ENCODE measurements at places on chromosomes 16 and 17. TPM values are rescaled to one million over a fixed set of nuclear protein-coding genes. Genes with fewer than 3 reads are reported as not detected.

GRCh38 chr16:58458606-58459343, 41.2 kb upstream of the NDRG4 start:
- no peaks in the 10 kb centered on the region for H3K36me3 ChIP-seq
- no peak overlapping the region for H3K4me3 ChIP-seq
- peaks cover 38% of the 10 kb centered on the region for H3K27me3 ChIP-seq
- no peak overlapping the region for H3K27ac ChIP-seq

Gene NPTX1
- total RNA-seq: 1.6 TPM

DNA sequence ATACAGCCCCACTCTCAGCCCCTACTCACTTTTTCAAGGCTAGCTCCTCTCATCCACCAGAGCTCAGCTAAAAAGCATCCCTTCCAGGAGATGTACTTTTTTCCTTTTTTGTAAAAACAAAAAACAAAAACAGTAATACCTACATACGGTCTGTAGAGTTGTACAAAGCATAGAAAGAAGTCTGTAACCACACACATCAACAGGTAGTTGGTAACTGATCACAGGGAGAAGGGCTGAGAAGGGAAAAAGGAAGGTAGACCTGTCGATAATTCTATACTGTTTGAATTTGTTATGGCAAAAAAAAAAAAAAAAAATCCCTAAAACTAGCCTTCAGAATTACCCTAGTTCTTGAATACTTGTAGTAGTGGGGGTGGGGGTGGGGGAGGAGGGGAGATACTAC, 874 bp downstream of the SLC25A19 start:
- no peaks in the 10 kb centered on the region for H3K36me3 ChIP-seq
- H3K27me3 ChIP-seq: peaks cover 8% of the 10 kb centered on the region
- H3K4me3 ChIP-seq: peak overlapping the region; percentile 94
- no peak for DNase-seq

DNA sequence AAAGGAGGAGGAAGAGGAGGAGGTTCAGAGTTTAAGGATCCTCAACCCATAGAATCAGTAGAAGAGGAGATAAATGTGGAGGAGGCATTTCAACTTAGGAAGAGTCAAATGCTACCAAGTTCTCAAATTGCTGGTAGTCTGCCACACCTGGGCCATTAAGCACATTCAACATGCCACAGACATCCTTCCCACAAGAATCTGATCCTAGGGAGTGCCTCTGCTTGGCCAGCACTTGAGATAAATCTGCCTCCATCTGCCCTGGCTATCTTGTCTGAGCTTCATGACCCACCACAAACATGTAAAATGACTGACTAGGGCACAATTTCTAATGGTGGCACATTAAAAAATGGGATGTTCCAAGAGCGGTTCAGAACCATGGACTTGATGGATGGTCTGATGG, 37.3 kb upstream of the AXIN2 start:
- no peak overlapping the region for H3K4me3 ChIP-seq
- no peak for DNase-seq

DNA sequence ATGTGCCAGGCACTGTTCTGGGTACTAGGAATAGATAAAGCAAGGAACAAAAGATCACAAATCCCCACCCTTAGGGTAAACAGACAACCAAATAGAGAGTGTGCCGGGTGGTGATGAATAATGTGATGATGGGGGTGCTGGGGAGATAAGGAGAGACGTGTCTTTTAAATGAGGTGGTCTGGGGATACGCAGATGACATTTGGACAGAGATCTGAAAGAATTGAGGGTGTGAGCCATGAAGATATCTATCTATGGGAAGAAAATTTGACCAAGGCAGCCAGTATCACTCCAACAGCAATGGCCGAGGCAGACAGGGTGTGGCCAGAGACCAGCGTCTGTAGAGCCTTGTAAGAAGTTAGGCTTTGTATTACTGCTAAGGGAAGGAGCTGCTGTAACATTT, 165.3 kb downstream of the MRTFB start:
- no peak overlapping the region for H3K27ac ChIP-seq
- H3K4me3 ChIP-seq: no peak overlapping the region
- DNase-seq: no peak
- H3K4me1 ChIP-seq: no peaks in the 10 kb centered on the region
- peaks cover 8% of the 10 kb centered on the region for H3K36me3 ChIP-seq

- H3K4me3 ChIP-seq: no peak overlapping the region
- H3K36me3 ChIP-seq: no peaks in the 10 kb centered on the region
- peaks cover 46% of the 10 kb centered on the region for H3K4me1 ChIP-seq
Observed at GRCh38 chr16:53089434-53090285, 34.9 kb downstream of the CHD9 start.

Gene SLC38A8
- not detected for total RNA-seq

DNA sequence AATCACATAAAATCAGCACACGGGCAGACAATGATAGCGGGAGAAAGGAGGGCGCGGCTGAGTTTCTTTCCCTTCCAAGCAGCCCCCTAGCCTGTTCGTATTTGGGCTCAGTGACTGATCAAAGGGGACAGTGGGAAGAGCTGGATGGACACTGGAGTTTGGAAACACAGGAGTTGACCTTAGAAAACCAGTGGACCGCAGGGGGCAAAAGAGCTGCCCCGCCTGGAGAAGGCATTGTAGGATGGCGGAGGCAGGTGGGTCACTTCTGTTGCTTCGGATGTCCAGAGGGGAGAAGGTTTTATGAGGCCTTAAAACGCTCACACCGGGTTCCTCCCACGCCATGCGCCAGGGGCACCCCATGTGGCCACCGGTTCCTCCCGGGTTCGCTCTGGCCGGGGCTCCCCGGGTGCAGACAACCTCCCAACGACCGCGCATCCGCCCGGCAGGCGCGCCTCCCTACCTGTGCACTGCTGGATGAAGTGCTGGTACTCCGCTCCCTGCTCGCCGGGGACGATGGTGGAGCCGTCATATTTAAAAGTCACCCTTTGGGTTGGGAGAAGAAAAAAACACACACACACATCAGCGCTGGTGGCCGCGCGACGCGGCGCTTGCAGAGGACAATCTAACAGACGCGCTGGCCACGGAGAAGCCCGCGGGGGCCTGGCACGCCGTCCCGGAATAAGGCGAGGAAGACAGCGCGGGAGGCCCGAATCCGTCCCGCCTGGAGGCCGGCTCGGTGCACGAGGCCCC, 662 bp downstream of the COTL1 start:
- H3K36me3 ChIP-seq: peaks cover 7% of the 10 kb centered on the region
- H3K27ac ChIP-seq: peak overlapping the region; percentile 14
- H3K4me1 ChIP-seq: peaks cover 59% of the 10 kb centered on the region
- DNase-seq: no peak

DNA sequence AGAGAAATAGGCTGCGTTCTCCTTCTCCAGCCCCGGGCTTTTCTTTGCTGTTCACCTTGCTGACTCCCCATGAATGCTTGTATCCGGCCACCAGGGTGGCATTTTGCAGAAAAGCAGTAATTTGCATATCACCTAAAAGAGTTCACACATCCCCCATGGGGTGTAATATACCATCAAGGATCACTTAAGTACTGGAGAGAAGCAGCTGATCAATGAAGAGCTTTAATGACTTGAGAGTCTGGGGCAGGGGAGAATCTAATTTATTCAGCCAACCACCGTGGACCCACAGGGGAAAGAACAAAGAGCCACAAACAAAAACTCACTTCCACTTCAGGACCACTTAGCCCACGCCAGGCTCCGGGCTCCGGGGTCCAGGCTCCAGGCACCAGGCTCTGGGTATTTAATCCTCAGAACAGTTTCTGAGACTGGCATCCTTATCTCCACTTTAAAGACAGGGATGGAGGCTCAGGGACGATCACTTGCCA, 33.9 kb upstream of the SEC14L1 start:
- no peaks in the 10 kb centered on the region for H3K36me3 ChIP-seq
- no peaks in the 10 kb centered on the region for H3K27me3 ChIP-seq
- no peak overlapping the region for H3K4me3 ChIP-seq
- DNase-seq: no peak

- H3K36me3 ChIP-seq: no peaks in the 10 kb centered on the region
- H3K27ac ChIP-seq: no peak overlapping the region
- H3K4me1 ChIP-seq: peaks cover 21% of the 10 kb centered on the region
- no peak overlapping the region for H3K4me3 ChIP-seq
- no peaks in the 10 kb centered on the region for H3K27me3 ChIP-seq
Observed at GRCh38 chr17:62792447-62792800, 15.7 kb downstream of the MARCHF10 start.

DNA sequence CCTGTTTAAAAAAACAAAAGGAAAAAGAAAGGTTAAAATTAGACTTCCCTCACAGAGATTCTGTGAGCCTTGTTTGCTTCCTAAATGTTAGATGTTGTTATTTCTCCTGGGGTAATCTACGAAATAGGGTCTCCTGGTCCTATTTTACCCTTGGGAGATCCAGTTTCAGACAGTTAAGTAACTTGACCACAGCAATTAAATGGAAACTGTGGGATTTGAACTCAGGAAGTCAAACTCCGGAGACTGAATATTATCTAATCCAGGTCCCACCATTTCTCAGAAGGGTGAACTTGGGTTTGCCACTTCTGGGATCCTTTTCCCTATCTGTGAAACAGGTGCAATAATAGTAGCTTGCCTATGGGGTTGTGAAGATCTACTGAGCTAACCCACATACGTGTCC, 6.4 kb upstream of the TMC5 start:
- H3K27ac ChIP-seq: no peak overlapping the region
- H3K4me1 ChIP-seq: peaks cover 13% of the 10 kb centered on the region
- DNase-seq: no peak
- no peaks in the 10 kb centered on the region for H3K36me3 ChIP-seq
- H3K27me3 ChIP-seq: peaks cover 70% of the 10 kb centered on the region

Gene C1QL1
- 7.1 TPM for total RNA-seq

Gene KRTAP4-16
- not detected for total RNA-seq

GRCh38 chr17:61474934-61475333, 22.7 kb downstream of the TBX4 start:
- no peak overlapping the region for H3K27ac ChIP-seq
- no peaks in the 10 kb centered on the region for H3K36me3 ChIP-seq
- no peak overlapping the region for H3K4me3 ChIP-seq
- H3K27me3 ChIP-seq: peaks cover 5% of the 10 kb centered on the region
- DNase-seq: no peak

DNA sequence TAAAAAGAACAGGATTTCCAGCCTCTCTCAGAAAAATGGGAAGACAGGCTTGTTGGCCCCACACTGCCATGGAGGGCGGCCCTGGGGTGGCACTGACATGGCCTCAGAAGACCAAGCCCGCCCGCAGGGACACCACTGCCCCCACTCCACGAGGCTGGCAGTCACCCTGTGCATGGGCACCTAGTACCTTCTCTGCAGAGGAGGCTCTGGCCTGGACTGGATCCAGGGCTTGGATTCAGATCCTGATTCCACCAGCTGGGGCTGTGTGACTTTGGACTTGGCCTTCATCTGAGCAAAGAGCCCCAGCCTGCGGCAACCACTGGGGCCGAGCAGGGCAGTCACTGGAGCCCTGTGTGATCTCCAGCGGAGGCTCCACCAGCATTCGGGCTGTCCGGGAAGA, 16.8 kb upstream of the FASN start:
- H3K36me3 ChIP-seq: no peaks in the 10 kb centered on the region
- H3K4me1 ChIP-seq: peaks cover 35% of the 10 kb centered on the region
- no peak overlapping the region for H3K27ac ChIP-seq
- no peak for DNase-seq

All from neural crest cell (in vitro differentiated cells).